Stimulated activated CD4-positive, alpha-beta T cell treated with anti-CD3 and anti-CD28 coated beads, Interleukin-12 subunit alpha, Interleukin-12 subunit beta, amount 100 ng/mL, for 4 hours (primary cell): ENCODE measurements at places on chromosomes 2 and 18.

DNA sequence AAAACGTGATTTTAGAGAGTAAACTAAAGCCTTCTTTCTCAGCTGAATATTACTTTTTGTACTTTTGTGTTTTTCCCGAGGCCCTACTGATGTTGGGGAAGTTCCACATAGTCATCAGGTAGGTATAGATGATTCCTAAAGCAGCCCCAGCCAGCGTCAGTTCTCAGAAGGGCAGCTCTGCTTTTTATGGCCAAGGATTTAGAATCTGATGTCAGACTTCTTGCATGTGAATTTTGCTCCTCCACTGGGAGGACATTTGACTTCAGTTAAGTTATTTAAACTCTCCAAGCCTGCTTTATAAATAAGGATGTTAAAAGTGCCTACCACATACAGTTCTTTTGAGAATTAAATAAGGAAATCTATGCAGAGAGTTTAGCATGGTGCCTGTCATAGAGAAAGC is 130.8 kb downstream of the NCKAP5 start:
- DNase-seq, result no peak

DNA sequence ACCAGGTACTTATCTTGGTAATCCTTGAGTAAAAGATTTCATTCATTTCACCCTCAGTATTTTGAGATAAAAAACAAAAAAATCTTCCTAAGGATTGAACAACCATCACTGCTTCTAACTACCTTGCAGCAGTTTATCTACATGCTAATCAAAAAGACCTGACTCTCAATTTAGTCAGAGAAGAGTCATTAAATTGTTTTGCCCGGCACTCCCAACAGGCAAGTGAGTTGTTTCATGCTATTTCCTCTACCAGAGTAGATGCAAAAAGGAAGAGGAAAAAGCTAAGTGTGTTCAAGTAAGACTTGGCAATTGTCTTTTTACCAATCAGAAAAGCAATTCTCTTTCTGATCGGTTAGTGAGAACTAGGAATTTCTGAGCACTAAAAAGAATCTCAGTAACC is 39.5 kb downstream of the MYO5B start:
- DNase-seq, result no peak

DNA sequence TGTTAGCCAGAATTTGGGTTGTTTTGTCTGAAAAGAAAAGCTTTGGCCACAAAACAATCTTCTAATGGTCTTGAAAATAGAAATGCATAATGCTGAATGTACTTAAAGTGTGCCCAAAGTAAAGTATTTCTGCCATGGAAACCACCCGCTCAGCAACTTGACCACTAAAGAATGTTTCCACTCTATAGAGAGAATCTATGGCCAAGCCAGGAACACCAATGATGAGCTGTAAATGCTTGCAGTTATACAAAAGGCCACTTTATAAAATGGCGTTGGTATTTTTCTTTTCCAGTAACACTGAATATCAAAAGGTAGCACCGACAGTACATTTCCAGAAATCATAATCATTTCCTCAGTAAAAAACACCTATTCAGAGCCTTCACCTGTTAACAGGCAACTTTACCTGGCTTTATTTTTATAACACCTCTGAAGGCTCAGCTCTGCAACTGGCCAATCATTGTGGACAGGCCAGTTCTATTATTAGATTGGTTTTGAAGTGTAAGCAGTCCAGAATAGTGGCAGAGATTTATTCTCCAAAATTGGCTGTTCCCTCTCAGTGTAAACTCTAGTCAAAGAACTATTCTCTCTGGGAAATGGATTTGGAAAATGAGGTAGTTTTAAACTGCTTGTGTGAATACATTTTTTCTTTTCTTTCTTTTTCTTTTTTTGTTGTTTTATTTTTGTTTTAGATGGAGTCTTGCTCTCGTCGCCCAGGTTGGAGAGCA is 36.1 kb downstream of the SLC40A1 start:
- DNase-seq, result no peak

GRCh38 chr2:120682654-120683053 is 53.0 kb upstream of the GLI2 start:
- no peak for DNase-seq

GRCh38 chr2:192669505-192670091 is 474.9 kb upstream of the TMEFF2 start:
- no peak for DNase-seq

DNA sequence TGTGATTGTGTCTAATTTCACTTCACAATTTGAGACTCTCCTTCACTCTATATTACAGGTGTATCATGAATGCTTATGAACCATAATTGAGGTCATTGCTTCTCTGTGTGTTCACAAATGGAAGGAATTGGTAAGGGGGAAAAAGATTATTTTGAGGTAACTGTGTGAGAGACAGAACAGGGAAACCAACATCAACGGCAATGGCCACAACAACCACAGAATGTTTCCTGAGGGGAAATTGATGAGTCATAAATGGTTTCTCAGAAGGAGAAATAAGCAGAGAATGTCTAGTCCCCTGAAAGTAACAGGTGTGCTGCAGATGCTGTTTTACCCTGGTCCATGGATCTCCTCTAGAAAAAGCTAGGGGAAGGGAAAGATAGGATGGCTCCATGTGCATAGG is 361.2 kb upstream of the GALNT5 start:
- no peak for DNase-seq

DNA sequence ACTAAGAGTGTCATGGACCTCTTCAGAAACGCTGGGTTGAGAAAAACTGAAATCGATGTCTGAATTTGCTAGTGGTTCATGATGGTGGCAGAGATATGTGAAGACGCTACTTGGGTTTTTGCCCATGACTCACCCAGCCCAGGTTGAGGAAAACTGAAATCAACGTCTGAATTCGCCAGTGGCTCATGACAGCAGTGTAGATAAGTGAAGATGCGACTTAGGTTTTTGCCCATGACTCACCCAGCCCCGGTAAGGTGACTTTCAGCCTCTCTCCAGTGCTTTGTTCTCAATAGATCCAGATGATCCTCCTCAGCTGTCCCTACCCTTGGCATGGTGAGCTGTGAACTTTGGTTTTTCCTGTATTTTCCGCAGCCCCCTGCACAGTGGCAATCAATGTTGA is 105.3 kb upstream of the SIX3 start:
- peak; percentile 10 for DNase-seq

- no peak for DNase-seq
Observed at GRCh38 chr2:121388371-121388770, 103.4 kb upstream of the TFCP2L1 start.

DNA sequence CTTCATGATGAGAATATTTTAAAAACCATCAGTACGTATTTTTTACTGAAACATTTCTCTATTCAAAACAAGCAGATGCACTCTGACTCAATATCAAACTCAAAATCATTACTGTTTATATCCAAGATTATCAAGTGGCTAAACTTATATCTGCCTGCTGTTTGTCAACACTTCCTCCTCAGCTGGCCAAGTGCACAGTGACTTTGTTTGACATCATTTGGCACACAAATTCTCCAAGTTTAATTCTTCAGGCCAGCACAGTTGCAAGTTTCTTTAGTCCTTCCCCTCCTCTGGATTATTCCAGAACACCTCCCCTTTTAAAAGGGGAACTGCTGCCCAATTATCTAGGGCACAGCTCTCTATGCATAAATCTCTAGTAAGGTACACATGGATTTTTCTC is 346.6 kb downstream of the FSIP2 start:
- no peak for DNase-seq

DNA sequence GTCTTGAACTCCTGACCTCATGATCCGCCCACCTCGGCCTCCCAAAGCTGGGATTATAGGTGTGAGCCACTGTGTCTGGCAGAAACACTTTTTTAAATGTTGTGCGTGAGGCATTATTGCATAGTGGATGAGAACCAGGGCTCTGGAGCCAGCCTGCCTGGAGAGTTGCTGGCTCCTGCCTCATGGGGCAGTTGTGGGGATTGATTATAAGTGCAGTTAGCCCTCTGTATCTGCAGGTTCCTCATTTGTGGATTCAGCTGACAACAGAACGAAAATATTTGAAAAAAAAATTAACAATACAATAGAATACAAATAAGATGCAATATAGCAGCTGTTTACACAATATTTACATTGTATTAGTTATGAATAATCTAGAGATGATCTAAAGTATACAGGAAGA is 129.4 kb upstream of the EML6 start:
- no peak for DNase-seq

- DNase-seq, result no peak
Observed at GRCh38 chr2:176035013-176035691, 33.1 kb upstream of the LNPK start.

GRCh38 chr2:84085562-84085961 is 373.5 kb downstream of the SUCLG1 start:
- no peak for DNase-seq

- DNase-seq, result no peak
Observed at GRCh38 chr18:34583895-34584294, 126.2 kb upstream of the DTNA start.

- no peak for DNase-seq
Observed at GRCh38 chr2:151153601-151154000, 108.1 kb downstream of the RBM43 start.

DNA sequence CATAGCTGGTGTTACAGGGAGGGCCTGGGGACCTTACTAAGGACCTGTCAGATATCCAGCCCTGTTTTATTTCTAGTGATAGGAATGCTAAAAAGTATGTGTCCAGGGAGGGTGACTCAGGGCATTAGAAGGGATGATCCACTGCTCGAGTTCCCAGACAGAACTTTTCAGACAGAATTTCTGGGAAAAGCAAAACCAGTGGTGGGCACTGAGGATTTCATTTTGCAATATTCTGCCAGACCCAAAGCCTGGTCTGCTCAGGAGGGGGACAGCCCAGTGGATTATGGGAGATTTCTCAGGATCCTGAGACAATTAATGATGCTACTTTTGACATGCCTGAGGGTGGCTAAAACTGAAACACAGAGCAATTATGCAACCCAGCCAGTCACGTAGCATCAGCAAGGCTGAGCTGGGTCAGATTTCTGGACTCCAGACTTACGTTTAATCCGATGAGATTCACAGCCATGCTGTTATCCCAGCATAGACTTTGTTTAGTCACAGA is 4.7 kb upstream of the KCNE4 start:
- no peak for DNase-seq

DNA sequence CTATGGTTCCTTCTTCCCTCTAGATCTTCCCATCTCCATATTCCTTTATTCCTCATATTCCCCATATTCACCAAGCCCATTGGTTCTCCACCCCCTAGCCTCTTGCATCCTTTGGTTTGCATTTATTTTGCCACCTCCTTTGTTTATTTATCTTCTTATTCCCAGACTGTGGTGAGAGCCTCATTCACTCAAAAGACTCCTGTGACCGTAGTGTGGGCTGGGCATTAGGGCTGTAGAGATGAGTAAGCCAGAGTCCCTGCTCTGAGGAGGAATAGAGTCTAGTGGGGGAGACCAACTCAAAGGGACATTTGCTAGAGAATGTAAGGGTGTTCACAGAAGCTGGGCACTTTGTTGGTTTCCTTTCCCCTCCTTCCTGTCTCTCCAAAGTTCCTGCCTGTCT is 8.3 kb downstream of the ATG16L1 start:
- no peak for DNase-seq

DNA sequence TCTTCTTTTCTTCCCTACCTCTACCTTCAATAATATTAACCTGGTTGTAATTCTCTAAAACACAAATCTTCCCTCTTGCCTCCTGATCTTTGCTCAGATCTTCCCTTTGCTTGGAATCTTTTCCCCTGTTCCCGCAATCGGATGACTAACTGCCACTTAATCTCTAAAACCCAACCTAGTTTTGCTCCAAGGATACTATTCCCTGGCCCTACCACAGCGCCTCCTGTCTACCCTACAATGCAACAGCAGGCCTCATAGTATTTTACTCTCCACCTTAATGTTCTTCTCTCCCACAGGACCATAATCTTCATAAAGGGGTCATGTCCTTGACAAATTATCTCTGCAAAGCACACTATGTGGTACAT is 246.8 kb upstream of the TNP1 start:
- no peak for DNase-seq

GRCh38 chr18:9818423-9818734 is 67.4 kb upstream of the TXNDC2 start:
- no peak for DNase-seq

DNA sequence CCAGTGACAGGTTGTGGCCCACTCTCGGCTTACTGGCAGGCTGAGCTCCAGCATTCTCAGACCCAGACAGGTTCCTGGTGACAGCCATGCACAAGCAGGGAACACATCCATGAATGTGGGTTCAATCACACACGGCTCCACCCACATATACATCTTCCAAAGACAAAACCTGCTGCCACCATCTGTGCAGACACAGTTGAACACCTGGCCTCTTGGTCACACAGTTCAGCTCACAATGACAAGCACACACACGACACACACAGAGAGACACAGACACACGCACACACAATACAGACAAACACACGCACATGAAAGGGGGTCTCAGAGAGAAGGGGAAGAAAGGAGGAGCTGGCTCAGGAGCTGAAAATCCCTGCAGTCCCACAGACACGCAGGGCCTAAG is 32.1 kb upstream of the PTMA start:
- DNase-seq, result no peak

DNA sequence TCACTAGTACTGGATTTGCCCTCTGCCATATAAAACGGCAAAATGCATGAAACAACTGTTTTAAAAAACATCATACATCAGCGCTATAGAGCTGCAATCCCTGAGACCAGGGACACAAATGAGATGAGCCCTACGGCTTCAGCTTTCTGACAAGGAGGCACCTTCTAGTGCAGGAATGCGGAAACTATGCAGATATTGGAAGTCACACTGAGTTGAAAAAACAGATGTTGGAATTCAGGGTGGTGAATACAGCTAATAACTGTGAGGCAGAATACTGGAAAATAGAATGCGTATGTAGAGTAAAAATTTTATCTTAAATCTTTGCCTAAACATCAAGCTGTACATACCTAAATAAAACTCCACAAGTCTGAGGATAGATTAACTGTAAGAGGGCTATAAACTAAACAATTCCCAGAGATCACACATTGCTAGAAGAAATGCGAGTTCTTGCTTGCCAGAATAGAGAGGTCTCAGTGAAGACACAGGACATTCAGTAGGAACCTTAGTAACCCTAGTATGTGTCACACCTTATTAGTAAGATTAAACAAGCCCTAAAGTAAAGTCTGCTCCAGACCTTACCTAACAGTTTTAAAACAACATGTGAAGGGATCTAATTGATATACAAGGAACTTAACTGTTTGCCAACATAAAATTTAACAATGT is 541.4 kb upstream of the DDX18 start:
- DNase-seq, result no peak

DNA sequence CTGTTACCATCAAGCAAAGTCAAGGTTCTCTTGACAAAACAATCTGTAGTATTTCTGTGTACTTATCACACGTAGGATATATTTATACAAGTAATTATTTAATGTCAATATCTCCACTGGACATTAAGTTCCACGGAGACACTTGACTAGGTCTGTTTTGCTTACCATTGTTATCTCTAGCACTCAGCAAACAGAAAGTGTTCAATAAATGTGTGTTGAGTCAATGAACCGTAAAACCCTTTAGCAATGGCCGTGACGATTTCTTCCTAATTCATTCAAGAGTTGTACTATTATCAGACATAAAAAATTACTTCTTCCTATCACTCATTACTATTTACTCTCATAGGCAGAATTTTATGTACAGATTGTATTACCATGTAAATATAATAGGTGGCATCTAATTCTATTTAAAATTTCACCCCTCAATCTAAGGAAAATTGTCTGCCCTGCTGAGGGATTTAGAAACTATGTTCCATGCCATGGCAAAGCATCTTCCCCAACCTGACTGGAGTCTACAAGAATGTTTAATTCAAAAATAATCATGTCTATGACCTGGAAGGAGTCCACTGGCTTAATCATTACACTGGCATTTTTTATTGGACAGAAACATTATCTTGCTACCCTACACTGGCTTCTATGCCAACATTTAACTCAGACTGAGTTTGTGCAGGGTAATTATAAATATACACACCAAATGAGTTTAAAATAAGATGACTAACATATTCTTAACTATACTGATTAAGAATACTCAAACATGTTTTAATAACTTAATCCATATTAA is 301.9 kb downstream of the ZEB2 start:
- no peak for DNase-seq
